ENCODE measurements at places on chromosomes 11 and 22.

GRCh38 chr11:119306373-119306890 lies 10.5 kb downstream of the MCAM start:
- no peak for DNase-seq

- DNase-seq = no peak
Observed at GRCh38 chr22:41240377-41241132, at the start of gene CHADL. CHADL (minus strand) TSS chr22:41240931; CDS start chr22:41240881, 50 bp downstream.

DNA sequence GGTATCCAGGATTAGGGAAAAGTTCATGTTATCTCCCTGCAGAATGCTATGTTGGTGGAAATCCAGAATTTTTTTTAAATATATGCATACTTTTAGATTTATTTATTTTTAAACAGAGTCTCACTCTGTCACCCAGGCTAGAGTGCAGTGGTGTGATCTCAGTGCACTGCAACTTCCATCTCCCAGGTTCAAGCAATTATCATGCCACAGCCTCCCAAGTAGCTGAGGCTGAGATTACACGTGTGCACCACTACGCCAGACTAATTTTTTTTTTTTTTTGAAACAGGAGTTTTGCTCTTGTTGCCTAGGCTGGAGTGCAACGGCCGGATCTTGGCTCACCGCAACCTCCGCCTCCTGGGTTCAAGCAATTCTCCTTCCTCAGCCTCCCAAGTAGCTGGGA lies 2.6 kb downstream of the PACSIN2 start:
- no peak for DNase-seq

DNA sequence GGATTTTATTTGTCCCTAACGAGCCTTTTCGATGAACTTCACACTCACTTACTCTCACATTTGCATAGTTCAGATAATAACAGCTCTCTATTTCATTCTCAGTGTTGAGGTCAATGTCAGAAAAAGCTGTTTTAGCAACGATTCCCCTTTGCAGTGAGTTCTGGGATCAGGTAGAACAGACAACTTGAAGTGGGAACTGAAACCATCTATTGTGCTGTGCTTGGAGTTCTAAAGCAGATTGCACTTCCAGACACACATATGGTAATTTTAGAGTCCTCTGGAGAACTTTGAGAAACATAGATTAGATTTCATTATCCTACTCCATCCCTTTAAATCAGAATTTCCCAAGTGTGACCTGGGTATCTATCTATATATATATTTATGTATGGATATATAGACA lies 124.6 kb upstream of the BLID start:
- no peak for DNase-seq

GRCh38 chr11:43285826-43286225 lies 26.0 kb upstream of the API5 start:
- no peak for DNase-seq

- no peak for DNase-seq
Observed at GRCh38 chr11:67056267-67057204, at the start of gene RHOD. RHOD (plus strand) TSS chr11:67056847; CDS start chr11:67056903, 56 bp downstream.

DNA sequence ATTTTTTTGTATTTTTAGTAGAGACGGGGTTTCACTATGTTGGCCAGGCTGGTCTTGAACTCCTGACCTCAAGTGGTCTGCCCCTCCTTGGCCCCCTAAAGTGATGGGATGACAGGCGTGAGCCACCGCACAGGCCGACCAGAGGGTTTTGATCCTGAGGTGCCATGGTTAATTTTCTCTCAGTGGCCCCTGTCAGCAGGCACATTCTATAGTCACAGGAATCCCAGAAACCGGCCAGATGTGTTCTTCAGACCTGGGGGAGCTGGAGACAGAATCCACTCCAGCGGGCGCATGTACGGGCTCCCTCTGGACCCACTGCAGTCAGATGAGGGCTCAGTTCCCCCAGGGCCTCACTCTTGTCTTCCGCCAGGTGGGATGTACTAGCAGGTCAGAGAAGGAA lies 17.0 kb downstream of the IGLL1 start:
- no peak for DNase-seq

DNA sequence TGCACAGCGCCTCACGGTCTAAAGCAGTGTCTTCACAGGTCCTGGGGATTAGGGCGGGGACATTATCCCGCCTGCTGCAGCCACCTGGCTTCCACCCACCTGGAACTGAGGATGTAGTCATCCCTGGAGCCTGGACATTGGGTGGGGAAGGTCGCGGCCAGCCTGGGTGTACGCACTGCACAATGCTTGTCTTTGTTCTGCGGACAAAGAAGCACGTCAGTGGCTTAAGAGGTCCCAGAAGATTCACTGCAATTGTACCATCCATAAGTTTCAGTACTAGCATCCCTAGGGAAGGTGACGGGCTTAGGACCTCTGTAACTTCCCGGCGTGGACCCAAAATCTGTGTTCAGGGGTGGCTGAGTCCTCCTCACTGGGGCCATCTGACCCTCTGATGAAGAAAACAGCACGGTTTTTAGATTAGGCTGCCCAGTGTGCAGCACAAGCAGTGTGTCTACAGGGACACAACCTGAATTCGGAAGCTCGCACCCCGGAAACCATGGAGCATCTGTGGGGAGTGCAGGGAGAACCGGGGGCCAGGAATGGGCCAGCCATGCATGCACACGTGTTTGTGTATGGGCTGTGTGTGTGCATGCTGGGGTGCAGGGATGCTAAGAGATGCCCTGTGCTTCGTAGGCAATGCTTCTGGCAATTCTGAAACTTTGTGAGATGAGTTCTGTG lies 342.6 kb upstream of the B3GAT1 start:
- no peak for DNase-seq

- DNase-seq = no peak
Observed at GRCh38 chr11:44765026-44765595, 38.3 kb downstream of the TSPAN18 start.

- DNase-seq = no peak
Observed at GRCh38 chr11:73481626-73482025, 105.4 kb downstream of the RELT start.

- DNase-seq = no peak
Observed at GRCh38 chr11:2778630-2779498, 79.1 kb upstream of the KCNQ1OT1 start.

GRCh38 chr11:72925656-72926055 lies 111.4 kb downstream of the ATG16L2 start:
- no peak for DNase-seq

GRCh38 chr11:210122-210802 lies 2.8 kb downstream of the RIC8A start:
- DNase-seq = no peak

- no peak for DNase-seq
Observed at GRCh38 chr22:23555118-23555517, 25.0 kb downstream of the IGLL1 start.

DNA sequence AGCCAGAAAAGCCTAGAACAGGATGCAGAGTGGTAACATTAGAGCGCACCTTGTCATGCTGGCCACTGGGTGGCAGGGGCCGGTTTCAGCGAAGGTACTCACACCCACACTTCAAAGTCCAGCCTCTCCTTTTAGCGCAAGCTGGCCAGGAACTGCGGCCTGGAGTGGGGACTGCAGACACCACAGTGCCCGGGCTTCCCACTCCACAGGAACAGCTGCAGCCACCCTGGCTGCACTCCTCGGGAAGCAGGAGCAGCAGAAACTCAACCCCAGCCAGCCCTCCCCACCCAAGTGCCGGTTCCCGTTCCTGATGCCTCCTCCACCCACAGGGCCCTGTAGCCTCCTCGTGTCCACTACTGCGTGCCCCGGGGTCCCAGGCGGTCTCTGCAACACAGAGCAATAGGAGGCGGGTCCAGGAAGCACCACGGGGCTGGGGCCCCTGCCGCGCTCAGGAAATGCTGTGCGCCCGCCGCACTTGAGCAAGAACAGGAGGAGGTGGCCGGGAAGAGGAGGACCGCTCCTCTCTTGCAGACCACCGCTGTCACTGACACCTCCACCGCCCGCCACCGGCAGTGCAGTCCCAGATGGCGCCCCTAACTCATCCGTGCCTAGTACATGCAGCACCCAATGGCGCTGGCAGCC lies 2.2 kb downstream of the RFPL2 start:
- peak; percentile 53 for DNase-seq
